AG09319 (cell line): ENCODE measurements at places on chromosomes 1 and 21.

DNA sequence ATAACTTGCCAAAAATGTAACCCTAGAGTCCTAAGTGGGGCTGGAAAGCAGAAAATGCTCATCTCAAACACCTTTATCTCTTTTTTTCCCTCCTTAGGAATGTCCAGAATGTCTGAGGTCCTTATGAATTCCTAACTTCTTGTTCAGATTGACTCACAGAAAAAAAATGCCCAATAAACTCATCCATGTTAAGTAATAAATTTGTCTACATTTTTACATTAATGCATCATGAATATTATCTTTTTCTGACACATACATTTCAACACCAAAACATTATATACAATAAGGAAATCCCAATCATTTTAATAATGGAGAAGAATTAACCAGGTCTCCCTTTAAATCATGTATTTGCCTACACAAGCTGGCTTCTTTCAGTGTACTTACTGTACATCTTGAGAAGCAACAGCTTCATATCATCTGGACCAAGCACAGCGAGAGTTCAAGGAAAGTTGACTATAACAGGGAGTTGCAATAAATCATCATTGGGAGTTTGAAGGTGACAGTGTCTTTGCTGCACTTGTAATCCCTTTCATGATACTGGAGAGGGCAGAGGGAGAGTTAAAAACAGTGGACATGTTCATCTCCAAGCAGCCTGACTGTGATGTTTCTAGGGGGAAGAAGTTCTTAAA is 565.2 kb downstream of the LTN1 start:
- no peak for DNase-seq

DNA sequence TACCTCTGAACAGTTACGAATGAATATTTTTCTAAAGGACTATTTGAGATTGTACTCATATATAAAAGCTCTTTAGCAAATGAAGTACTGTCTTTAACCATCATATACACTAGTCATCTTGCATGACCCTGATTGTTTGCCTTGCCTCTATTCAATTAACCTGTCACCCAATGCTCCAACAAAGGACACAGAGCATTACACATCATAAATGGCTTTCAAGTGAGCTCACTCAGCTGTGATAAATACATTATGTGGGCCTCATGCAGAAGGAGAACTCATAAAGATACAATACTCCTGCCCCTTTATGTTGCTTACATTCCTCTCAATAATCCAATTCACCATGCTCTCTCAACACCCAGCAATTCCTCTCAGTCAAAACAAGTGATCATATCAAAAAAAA is 993.0 kb upstream of the PRMT6 start:
- no peak for DNase-seq

DNA sequence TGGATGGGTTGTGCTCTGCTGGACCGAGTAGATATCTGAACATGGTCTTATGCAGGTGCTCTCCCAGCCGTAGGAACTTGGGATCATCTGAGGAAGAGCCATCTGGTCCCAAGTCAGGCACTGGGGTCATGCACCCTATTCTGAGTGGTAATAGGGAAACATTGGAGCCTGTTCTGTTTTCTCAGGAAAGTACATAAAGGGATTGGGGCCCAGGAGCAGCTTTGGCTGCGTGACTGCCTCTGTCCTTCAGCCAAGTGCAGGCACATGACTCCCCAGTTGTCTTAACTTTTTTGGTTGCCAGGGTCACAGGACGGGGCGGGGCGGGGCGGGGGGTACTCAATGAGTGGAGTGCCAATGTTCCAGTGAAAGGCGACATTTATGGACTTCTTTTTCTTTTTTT is 11.5 kb downstream of the PFKFB2 start:
- DNase-seq: no peak

DNA sequence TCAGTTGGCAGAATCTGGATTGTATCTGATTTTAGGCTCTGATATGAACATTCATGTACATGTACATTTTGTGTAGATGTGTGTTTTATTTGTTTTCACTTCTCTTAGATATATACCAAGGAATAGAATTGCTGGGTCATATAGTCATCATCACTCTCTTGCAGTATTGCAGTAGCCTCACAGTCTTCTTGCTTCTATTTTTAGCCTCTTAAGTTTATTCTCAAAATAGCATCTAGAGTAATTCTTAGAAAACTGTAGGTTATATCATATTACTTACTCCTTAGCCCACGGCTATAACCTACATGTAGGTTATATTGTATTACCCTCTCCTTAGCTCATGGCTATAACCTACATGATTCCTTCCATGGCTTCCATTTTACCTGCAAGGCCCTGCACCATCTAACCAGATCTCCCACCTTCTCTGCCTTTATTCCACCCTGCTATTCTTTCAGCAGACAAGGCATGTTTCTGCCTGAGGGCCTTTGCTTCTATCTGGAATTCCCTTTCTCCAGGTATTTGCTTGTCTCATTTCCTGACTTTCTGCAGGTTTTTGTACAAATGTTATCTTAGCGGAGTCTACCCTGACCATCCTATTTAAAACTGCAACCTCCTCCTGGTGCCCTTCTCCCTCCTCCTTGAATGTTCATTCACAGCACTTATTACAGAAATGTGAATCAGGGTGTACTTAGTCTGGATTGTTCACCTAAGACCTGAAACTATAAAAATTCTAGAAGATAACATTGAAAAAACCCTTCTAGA is 109.0 kb upstream of the ETV3 start:
- no peak for DNase-seq

GRCh38 chr1:100277866-100278265 is 11.8 kb downstream of the RTCA start:
- no peak for DNase-seq

GRCh38 chr1:229378586-229379367 is 35.9 kb upstream of the CCSAP start:
- no peak for DNase-seq

DNA sequence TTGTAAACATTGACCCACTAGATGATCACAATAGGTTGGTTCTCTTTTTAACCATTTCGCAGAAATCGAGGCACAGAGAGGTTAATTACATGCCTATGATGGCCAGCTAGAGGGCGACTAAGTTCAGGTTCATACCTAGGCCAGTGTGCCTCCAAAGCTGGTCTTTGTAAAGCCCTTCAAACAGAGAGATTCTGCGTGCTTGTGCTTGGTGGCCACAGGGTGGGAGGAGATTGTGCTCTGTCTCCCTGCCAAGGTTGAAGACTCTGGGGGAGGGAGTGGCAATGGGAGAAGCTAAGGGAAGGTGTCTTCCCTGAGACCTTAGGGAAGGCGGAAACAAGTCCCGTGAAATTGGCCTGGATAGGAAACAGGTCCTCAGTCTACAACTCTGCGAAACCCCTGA is 59.1 kb upstream of the RBM15 start:
- DNase-seq: no peak

DNA sequence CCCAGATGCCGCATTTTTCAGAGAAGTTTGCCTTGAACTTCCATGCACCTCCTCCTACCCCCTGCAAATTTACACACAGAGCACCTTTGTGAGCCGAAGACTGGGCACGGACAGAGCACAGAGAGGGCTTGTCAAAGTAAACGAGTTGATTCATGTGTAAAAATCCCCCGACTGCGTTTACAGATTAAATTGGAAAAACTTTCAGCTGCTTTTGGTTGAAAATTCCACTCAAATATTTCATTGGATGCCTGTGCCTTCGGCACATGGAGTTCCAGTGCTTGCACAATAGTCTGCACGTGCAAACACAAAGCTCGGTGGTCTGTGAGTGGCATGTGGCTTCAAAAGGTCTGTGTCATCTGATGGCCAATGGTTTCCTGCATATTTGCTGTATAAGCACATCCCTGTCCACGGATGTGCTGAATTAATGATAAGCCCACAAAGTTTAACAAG is 177.5 kb downstream of the SETD4 start:
- DNase-seq: no peak

DNA sequence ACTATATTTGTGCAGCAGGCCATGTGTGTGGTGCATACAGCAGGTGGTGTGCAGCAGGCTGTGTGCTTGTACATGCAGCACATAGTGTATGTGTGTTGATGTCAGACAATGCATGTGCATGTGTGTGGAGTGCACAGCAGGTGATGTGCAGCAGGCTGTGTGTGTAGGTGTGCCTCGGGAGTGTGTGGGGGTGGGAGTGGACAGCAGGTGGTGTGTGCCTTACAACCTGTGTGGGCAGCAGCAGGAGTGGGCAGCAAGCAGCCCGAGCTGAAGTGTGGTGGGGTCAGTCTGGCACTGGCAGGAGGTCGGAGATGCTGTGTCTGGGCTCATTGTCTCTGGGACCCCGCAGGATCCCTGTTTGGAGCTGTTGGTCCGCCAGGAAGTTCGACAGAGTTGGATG is 29.6 kb downstream of the PTPRF start:
- no peak for DNase-seq

- DNase-seq: peak; percentile 31
These were observed 58.3 kb downstream of the MSH4 start for GRCh38 chr1:75855010-75855409.

DNA sequence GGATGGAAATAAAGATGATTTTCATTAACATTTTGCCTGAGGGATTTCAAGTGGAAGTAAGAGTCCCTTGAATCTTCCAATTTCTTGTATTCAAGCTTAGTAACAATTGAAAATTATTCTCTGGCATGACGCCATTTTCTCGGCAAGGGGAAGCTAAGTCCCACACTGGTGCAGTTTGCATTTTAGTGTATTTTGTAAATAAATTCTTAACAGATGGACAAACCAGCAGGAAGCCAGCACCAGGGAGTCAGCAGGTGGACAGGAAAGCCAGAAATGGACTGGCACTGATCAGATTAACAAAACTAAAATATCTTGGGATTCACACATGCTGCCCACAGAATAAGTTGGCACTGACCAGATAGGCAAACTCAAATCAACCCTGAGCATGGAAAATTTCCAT is 311.3 kb downstream of the LRRIQ3 start:
- no peak for DNase-seq

GRCh38 chr1:245434280-245434679 is 279.5 kb downstream of the KIF26B start:
- no peak for DNase-seq

DNA sequence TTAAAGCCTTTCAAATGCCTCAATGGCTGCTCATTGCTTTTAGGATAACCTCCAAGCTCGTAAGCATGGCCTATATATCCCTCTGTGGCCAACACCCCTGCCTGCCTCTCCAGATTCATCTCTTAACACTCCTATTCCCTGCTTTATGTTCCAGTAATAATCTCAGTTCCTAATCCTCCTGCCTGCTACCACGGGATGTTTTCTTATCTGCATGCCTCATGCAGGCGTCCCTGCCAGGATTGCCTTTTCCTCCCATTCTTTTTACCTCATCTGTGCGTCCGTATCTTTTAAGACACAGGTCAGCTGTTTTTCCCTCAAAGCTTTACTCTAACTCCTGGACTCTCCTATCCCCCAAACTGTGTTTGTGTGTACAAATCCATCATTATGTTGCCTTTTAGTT is 36.1 kb downstream of the ZBTB40 start:
- DNase-seq: no peak

DNA sequence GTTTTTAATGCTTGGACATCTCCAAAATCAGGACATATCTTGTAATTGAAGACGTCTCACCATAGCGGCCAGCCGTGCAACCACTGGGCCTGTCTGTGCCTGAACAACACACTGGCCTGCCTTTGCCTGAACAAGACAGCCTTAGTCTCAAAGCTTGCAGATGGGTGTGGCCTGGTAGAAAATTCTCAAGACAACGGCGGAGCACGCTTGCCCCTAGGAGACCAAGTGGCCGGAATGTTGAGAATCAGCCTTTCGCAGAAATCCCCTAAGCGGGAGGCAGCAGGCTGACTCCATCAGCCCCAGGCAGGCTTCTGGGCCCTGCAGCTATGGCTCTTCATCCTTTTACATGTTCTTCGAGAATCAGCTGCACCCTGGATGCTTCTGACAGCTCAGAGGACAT is 98.0 kb upstream of the C1orf174 start:
- no peak for DNase-seq

- DNase-seq: no peak
These were observed 55.3 kb downstream of the NDUFS5 start for GRCh38 chr1:39081271-39082009.

DNA sequence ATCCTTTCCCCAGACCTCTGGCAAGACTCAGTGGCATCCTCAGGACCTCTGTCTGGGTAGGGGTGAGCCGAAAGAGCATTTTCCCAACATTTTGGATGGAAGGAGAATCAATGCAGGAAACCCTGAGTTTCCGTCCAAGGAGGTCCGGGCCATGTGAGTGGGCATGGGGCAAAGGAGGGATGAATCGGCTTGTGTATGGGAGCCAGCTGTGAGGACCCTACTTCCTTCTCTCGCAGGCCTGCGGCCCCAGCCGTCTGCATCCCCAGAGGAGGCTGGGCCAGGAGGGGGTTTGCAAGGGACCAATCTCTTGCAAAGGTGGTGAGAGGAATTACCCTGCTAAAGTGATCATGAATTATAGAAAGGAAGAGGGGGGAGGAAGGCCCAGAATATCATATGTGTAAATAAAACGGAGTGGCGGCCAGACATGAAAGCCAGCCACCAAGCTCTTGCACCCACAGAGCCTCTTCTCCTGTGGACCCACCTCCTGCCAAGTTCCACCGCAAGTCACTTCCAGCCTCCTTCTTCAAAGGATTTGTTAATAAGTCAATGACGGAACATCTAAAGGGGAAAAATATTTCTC is 48.2 kb upstream of the POU3F1 start:
- DNase-seq: no peak

- DNase-seq: no peak
These were observed 331.6 kb downstream of the SRGAP2C start for GRCh38 chr1:121516234-121516967.

GRCh38 chr1:234965111-234965510 is 163.5 kb downstream of the TOMM20 start:
- no peak for DNase-seq

GRCh38 chr1:147497826-147498225 is 43.5 kb upstream of the BCL9 start:
- DNase-seq: no peak

DNA sequence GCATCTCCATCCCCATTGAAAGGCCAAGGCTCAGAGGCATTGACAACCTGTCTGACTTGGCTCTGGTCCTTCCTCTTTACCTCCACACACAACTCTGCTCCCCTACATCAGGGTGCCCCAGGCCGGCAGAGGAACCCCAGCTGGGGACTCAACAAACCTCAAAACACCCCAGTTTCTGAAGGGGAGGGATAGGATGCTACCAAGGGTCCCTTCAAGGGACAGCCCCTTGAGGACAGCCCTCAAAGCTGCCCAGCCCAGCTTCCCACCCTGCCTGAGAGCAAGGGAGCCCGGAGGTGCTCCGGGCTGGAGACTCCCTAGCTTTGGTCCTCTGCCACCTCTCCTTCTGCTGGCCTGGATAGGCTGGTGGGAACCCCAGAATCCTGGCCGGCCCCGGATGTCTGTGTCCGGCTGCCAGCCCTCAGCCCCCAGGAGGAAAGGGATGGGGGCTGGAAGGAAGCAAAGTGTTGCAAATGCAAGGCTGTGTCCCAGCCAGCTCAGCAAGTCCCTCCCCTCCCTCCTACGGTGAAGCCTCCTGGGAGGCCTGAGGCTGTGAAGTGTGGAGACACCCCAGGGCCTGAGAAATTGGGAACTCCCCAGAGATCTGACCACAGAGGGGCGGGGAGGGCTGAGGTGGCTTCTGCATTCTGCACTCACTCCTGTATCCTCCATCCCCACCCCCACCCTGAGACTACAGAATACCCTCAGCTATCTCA is 1.1 kb upstream of the MARCKSL1 start:
- DNase-seq: no peak
